ENCODE measurements at places on chromosomes 7 and 10.

- DNase-seq: no peak
Observed at GRCh38 chr10:35639728-35640401, 2.2 kb downstream of the FZD8 start.

DNA sequence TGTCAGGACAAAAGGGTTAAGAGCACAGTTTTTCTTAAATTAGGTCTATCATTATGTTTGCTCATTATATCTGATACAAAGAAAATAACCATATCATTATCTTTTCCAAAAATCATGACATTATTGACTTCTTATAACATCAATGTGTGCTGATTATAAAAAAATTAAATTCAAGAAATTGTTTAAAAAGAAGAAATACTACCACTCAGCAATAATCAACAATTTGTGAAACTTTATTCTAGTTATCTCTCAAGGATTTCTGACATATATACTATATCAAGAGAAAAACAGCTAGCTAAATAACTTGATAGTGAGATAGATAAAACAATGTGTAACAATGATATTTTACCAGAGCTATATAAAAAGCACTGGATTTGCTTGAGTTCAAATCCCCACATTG is 360.7 kb upstream of the PHF14 start:
- DNase-seq: no peak

GRCh38 chr10:97333601-97334369 is 744 bp downstream of the FRAT2 start:
- no peak for DNase-seq

- no peak for DNase-seq
Observed at GRCh38 chr10:49001402-49001801, 61.8 kb upstream of the LRRC18 start.

DNA sequence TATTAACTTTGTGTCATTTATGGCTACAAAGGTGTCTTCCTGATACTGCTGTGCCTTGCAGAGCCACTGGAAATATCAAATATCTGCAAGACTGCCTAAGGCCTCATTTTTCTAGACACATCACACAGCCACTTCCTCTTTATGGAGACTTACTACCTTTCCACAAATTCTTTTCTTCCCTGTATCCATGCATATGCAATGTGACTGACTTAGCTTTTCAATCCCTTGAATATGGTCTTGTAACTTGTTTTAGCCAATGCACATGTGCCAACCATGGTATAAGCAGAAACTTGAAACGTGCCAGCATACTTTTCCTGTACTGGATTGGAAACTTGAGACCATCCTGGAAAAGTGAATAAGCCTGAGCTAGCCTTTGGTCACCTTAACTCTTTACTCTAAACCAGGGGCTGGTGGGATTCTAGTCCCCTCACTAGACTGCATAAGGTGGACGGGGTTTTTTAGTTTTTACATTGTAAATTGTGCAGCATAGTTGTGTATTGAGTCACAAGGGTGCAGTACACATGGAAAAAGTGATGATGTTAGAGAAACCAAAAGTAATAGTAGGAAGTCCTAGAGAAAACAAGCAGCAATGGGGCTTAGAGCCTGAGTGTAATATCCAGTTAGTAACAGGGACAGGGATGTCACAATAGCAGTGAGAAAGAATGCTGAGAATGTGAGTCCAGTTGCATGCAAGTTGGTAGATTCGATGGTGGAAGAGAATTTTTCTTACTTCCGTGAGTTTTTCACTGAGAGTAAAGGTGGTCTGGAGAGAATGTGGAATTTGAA is 879.5 kb downstream of the SORCS1 start:
- DNase-seq: no peak

- no peak for DNase-seq
Observed at GRCh38 chr10:30386801-30387588, 37.9 kb upstream of the MTPAP start.

DNA sequence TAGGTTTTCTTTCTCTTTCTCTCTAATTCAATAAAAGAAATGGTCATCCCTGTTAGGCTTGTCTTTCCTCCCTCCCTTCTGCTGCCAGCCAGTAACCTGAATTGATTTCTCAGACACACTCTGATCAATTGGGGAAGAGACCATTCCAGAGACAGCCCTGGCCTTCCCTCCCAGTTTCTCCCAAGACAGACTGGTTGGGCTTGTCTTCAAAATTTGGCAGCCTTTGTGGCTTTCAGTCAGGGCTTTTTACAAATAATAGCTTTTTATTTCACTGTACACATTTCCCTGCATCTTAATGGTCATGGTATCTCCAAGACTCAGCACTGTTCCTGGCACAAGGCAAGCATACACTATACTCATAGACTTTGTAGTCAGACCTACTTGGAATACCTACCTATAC is 33.9 kb downstream of the BCAP29 start:
- DNase-seq: no peak

GRCh38 chr10:19931894-19932590 is 115.8 kb downstream of the PLXDC2 start:
- no peak for DNase-seq

- no peak for DNase-seq
Observed at GRCh38 chr7:40356312-40356711, 221.5 kb downstream of the SUGCT start.

GRCh38 chr10:77685432-77685831 is 47.8 kb upstream of the KCNMA1 start:
- DNase-seq: no peak

DNA sequence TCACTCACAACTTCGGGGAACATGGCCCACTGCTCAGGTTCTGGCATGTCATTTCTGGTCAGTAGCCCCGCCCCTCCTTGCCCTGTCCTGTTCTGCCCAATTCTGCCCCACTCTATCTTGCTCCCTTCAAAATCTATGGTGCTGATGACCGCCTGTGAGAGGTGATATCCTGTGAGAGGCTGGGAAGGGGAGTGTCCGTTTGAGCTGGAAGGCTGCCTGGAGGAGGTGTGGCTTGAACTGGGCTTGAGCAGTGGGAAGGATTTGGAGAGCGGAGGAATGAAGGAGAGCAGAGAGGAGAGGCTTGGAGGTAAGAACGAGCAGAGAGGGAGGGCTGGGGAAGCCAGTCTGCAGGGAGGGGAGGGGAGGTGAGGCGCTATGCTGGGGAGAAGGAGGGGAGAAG is 145.3 kb downstream of the RPS24 start:
- no peak for DNase-seq

GRCh38 chr10:92699518-92700381 is 10.0 kb downstream of the HHEX start:
- no peak for DNase-seq

DNA sequence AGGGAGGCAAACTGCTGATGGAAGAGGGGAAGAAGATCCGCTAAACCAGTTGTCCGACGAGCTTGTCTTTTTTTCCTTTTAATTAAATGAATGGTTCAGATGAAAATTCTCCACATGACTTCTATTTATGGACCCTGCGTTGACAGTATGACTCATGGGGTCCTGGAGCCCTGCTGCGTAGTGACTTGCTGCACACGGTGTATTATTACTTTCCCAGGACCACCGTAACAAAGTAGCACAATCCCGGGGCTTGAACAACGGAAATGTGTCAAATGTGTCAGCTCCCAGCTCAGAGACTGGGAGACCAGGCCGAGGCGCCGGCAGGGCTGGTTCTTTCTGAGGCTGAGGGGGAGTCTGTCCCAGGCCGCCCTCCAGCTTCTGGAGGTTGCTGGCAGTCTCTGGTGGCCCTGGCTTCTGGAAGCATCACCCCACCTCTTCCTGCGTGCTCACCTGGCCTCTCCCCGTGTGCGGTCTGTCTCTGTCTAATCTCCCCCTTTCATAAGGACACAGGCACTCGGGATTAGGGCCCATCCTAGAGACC is 33.8 kb upstream of the MNX1 start:
- DNase-seq: no peak

GRCh38 chr10:18201877-18202276 is 61.7 kb downstream of the CACNB2 start:
- DNase-seq: no peak

GRCh38 chr10:54607983-54608382 is 193.0 kb downstream of the PCDH15 start:
- DNase-seq: no peak

GRCh38 chr7:117034851-117035464 is 81.7 kb downstream of the ST7 start:
- no peak for DNase-seq

GRCh38 chr10:30816820-30817171 is 187.2 kb upstream of the LYZL2 start:
- no peak for DNase-seq

GRCh38 chr7:141073641-141074161 is at the start of gene TMEM178B:
Gene TMEM178B (plus strand): TSS chr7:141074064.
- DNase-seq: no peak

- no peak for DNase-seq
Observed at GRCh38 chr10:129950676-129951075, 13.4 kb downstream of the EBF3 start.

DNA sequence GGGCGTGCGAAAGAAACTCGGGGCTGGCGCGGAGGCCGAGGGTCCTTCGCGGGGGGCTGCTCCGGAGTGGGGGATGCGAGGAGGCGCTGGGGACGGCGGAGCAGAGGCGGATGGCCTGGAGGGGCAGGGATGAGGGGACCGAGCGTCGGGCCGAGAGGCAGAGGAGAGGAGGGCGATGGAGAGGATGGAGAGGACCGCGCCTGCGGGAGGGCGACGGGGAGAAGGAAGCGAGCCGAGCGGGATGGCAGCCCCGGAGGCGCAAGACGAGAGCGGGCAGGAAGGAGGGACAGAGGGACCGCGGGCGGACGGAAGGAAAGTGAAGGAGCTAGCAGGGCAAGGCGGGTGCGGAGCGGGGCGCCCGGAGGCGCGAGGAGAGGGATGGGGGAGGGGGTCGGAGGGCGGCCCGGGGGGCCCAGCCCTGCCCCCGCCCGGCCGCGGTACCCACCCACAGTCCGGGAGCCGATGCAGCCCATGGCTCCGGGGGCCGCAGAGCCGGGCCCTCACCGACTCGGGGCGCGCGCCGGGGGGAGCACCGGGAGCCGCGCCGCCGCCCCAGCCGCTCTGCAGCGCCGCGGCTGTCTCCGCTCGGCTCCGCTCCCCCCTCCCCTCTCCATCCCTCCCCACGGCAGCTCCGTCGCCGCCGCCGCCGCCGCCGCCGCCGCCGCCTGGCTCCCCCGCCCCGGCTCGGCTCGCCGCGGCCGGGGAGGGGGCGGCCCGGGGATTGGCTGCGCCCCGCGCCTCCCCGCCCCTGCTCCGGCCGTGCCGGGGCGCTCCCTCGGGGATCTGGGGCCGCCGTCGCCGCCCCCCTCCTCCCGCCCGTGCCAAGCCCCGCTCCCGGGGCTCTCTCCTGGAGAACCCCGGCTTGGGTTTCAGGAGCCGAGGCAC is at the start of gene FAM131B:
TSS of gene FAM131B (minus strand) at position 583 of the 885 bp plus-strand sequence. CDS start at position 473, 110 bp downstream.
- DNase-seq: no peak

DNA sequence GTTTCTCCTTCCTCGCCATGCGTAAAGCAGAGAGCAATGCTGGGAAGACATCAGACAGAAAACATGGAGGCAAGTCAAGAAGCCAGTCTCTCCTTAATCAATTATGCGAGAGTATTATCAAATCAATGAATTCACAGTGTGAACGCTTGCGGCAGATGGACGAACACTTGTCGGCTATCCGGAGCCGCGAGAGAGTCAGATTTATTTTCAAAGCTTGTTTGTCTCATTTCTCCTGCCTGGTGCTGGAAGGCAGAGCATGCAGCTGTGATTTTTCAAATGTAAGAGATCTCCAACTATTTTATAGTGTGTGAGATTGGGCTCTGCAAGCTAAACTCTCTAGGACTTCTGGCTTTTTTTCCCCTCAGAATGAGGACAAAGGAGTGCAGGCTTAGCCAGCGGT is 252.3 kb downstream of the SNX10 start:
- no peak for DNase-seq

DNA sequence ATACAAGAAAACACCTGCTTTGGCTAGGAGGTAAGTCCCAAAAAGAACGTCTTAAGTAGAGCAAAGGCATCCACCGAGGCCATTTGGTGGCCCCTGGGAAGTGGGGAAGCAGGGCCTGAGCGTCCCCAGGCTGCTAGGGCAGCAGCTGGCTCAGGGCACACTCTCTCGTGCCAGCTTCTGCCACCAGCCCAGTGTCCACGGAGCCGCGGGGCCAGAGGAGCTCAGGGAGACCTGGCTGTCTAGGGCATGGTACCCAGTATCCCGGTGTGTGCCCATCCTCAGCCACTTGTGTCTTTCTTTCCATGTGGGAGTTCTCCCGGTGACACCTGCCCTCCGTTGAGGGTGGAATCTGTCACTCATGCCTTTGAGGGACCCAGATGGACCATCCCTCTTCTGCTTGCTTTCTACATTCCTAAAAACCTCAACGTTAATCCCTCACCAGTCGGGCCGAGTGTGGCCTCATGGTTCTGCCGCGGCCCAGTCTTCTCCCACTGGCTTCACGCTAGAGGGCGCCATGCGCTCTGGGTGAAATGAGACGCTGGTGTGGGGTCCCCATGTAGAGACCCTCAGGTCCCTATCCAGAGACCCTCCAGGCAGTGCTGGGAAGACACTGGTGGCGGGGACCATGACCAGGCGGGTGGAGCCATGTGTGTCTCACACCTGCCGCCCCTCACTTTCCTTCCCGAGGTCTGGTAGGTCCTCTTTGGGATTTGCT is 9.5 kb upstream of the AP5Z1 start:
- no peak for DNase-seq

Data from NCI-H446 treated with DMSO at 0.1 percent for 48 hours (cell line).